Neural cell (in vitro differentiated cells): ENCODE measurements at places on chromosomes 3 and 15. TPM values are rescaled to one million over a fixed set of nuclear protein-coding genes. Genes with fewer than 3 reads are reported as not detected.

RCN2 gene
- 355 and 400 TPM in 2 replicates for polyA plus RNA-seq

SAMMSON gene
- not detected in 2 replicates for polyA plus RNA-seq

DUOXA2 gene
- not detected in 2 replicates for polyA plus RNA-seq

NGRN gene
- polyA plus RNA-seq, result 466 and 494 TPM in 2 replicates

IMPG2 gene
- polyA plus RNA-seq, result 5.2 and 6.3 TPM in 2 replicates

MORC1 gene
- not detected in 2 replicates for polyA plus RNA-seq

ACOX2 gene
- not detected in 2 replicates for polyA plus RNA-seq
